NCI-H1092 (cell line): ENCODE measurements at places on chromosomes 6 and 20.

DNA sequence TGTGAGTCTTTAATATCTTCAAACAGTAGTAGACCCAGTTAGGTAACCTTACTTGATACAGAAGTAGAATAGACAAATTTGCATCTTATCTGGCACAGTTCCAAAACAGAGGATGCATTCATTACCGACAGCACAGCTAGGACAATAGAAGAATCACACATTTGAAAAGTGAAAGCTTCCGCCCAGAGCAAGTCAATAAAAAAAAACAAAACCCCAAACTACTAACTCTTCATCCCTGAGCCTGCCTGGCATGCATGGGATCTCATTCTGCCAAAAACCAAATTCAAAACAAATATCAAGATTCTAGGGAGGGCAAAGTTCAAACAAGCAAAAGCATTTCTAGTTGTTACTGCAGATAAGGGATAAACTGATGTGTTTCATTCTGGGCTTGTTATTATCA is 235.4 kb downstream of the BTBD9 start:
- no peak for DNase-seq

GRCh38 chr20:18176318-18176785 is 38.7 kb downstream of the KAT14 start:
- no peak for DNase-seq

GRCh38 chr20:18628330-18628920 is 40.6 kb downstream of the DTD1 start:
- DNase-seq = no peak

GRCh38 chr20:6348908-6349307 is 226.1 kb upstream of the FERMT1 start:
- DNase-seq = no peak

DNA sequence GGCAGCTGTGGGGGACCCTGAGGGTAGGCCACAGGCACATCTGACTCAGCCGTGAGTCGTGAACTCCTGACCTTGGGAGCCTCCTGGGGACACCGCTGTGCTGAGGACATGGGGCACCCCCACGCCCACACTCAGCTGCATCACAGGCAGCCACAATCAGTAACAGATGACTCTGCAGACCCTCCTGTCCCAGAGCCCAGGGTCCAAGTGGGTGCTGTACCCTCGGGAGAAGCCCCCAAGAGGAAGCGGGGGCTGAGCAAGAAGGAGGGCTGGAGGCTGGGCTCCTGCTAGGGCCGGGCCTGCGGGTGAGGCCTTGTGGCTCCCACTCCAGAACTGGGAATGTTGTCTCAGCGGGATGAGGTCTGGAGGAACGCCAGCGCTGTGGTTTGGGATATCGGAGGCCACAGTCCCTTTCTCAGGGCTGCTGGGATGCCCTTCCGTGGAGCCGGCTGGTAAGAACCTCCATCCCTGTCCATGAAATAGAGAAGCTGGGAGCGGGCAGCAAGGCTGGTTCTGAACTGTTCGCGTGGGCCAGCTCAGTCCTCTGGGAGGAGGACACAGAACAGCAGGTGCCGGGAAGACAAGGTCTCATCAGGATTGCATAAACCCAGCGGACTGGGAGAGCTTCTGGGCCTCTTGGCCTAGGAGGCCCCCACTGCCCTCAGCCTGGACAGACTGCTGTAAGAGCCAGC is 3.1 kb upstream of the LAMA5 start:
- no peak for DNase-seq

GRCh38 chr6:126388104-126388598 is 48.2 kb downstream of the CENPW start:
- DNase-seq = no peak

DNA sequence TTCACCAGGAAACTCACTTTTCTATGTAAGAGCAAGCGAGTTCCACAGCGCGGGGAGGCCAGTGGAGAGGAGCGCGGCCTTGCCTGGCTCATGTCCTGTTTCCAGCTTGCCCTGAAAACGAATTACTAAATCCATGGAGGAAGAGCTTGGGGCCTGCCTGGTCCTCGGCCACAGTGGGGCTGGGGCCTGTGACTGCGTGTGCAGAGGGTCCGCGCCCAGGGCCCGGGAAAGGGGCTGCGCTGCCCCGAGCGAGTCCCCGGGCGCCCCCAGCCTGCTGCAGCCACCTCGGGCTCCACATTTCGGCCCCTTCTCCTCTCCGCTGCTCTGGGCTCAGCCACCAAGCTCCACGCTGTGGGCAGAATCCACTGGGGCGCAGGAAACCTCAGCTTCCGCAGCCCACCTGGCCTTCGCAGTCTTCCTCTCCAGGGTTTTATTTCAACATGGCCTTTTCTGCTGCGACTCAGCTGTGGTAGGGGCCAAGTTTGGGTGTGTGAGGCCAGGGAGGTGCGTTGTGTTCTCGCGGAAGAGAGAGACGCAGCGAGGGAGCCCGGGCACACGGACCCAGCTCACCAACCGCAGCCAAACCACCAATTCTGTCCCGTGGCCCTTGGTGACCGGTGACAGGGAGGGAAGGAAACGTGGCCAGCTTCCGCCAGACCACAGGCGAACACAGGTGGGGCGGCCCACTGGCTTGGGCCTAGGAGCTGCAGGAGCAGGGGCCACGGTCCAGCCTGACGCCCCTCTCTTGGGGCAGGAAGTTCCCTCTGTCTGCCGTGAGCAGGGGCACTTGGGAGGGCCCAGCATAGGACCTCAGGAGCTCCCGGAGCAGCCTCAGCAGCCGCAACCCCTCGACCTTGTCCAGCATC is 211.4 kb downstream of the ERMARD start:
- DNase-seq = no peak

DNA sequence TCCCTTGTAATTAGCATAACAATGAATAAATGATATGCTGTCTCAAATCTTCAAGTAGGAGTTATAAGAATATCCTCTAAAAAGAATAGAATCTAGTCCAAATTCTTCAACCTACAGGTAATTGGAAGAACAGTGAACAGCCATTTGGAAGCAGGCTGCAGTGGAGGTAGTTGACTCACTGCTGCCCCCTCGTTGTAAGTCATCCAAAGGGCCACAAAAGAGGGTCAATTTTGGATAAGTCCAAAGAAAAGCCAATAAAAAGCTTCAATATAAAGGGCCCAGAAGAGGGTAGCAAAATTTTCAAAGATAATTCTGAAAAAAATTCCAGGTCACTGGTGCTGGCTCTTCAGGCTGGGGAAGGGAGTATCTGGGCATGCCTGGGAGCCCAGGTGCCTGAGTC is 60.8 kb upstream of the SSTR4 start:
- no peak for DNase-seq

DNA sequence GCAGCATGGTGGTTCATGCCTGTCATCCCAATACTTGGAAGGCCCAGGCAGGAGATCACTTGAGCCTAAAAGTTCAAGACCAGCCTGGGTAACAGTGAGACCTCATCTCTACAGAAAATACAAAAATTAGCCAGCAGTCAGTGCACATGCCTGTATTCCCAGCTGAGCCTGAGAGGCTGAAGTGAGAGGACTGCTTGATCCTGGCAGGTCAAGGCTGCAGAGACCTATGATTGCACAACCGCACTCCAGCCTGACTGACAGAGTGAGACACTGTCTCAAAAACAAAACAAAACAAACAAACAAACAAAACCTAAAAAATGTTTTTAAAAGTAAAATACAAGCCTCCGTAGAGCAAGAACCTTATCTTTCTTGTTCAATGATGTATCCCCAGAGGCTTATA is 6.0 kb downstream of the CEP85L start:
- no peak for DNase-seq

DNA sequence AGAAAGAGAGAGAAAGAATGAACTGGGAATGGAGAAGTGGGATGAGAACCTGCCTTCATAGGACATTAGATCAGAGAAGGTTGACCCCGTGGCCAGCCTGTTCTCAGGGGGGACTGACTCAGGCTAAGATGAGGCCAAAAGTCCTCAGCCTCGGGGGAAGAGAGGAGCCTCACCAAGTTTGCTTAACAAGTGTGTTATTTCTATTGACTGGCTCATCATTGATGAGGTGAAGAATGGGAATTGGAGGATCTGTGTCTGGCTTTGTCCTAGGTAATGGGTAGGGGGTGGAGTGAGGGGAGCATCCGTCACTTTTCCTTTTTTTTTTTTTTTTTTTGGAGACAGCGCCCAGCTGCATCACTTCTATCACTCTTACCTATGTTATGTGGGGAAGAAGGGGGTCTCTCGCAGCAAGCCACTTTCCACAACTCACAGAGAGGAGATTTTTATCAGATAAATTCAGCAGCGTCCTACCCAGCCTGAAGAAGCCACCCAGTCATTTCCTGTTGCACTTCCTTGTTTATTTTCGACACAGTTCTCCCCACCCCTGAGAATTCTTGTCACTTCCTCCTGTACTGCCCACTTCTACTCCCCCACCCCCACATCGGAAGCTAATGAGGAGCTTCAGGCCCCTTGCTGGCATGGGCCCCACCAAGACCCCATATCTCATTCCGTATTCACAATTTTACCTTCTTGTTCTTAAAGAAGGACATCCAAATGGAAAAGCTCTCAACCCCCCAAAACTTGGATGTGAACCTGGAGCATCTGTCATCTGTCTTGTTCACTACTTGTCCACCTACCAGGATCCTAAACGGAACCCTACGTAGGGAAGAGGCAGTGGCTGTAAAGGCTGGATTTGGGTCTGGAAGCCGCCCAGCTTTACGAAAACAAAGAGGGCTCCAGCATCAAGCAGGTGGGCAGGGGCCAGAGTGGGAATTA is 2.8 kb upstream of the RNASET2 start:
- no peak for DNase-seq

GRCh38 chr6:3230900-3231246 is 3.4 kb upstream of the TUBB2B start:
- peak; percentile 60 for DNase-seq

GRCh38 chr6:98633886-98634285 is 200.5 kb upstream of the POU3F2 start:
- no peak for DNase-seq

DNA sequence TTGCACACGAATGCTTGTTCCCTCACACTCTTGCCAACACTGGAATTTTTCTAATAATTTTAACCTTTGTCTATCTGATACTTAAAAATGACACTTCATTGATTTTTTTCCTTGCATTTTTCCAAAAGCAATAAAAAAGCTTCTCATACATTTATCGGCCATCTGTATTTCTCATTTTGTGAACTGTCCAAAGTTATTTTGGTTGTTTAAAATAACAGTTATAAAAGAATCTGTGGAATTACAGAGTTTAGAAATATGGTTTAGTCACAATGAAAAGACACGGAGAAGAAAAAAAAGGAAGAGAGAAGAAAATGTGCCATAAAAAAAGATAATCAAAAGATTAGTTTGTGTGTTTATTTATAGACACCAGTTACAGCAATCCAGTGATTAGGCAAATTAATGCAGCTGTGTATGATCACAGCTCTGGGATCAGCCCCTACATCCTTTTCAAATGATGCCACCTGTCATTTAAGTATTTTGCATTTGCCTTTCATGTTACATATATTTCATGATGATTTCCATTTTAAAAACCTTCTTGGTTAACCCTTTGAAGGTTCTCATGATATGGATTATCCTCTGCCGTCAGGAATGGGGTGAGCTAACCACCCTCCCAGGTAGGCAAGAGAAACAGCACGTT is 171.7 kb downstream of the BACH2 start:
- no peak for DNase-seq

DNA sequence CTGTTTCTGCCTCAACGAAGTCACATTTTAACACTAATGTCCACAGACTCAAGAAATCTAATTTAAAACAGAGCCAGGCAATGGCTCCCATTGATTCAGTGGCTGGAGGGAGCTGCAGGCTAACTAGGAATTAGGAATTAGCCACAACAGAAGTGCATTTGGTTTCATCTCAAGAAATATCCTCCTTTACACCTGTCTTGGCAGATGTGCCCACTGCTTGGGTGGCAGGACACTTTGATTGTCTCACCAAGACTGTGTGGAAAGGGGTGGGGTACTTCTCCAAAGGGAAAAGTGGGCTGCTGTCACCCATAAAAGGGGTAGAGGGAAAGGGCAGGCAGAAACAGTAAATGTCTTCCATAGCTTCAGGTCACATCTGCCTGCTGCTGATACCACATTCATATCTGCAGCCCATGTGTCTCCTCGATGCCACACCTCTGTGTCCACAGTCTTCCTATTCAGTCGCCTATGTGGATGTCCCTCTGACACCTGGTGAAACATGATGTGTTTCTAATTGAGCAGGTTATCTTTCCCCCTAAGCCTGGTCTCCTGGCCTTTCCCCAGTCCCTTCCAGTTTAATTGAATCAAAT is 10.9 kb upstream of the OSER1 start:
- no peak for DNase-seq

DNA sequence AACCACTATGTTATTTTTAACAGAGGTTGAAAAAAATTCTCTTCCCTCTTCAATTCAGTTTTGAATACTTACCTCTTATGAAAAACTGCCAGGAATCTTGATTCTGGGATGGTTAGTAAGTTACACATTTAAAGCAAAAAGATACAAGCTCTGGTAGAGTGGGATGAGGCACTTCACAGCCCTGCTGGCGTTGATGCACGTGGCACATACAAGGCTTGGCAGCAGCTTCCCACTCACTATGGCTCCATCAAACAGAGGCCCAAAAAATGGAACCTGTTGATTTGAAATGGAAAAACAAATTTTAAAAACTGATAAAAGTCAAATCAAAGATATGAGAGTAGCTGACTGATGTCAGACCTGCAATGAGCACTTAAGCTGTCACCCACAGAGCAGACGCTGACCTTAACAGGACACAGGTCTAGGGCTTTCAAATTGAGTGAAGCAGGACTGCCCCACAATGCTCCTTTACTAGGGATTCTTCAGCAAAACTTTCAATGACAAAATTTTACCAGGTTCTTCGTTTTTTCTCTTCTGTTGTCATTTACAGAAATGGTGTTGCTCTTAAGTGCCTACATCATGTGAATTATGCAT is 104.9 kb downstream of the INSM1 start:
- DNase-seq = no peak

GRCh38 chr6:148074738-148075137 is 267.9 kb upstream of the SASH1 start:
- DNase-seq = no peak

DNA sequence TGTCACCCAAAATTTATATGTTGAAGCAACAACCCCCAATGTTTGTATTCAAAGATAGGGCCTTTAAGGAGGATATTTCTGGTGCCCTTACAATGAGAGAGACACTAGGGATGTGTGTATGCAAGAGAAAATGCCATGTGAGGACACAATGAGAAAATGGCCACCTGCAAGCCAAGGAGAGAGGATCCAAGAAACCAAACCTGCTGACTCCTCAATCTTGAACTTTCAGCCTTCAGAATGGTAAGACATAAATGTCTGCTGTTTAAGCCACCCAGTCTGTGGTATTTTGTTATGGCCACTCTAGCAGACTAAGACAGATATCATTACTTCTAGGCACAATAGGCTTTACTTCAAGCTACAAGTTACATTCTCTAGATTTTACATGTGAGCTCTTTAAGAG is 1145.1 kb upstream of the MAP3K7 start:
- DNase-seq = no peak

DNA sequence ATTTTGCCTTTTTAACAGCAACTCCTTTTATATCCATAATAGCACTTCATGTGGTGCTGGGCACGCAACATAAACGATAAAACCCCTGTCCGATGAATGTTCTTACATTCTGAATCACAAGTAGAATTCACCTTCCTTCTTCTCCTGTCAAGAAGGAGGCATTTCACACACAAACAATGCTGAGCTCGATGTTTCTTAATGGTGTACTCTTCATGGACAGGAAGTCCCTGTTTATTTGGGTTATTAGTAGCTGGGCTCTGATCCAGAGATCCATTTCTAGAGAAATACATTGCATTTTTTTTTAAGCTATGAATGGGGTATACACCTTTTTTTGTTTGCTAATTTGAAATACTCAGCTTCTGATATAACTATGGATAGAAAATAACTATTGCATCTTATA is 82.4 kb downstream of the PPP1R3G start:
- no peak for DNase-seq

- no peak for DNase-seq
Measured at GRCh38 chr6:34243901-34244884, 4.6 kb downstream of the SMIM29 start.

- no peak for DNase-seq
Measured at GRCh38 chr6:2215342-2215741, 30.1 kb downstream of the GMDS start.
